ENCODE measurements at places on chromosomes 6 and 20.

DNA sequence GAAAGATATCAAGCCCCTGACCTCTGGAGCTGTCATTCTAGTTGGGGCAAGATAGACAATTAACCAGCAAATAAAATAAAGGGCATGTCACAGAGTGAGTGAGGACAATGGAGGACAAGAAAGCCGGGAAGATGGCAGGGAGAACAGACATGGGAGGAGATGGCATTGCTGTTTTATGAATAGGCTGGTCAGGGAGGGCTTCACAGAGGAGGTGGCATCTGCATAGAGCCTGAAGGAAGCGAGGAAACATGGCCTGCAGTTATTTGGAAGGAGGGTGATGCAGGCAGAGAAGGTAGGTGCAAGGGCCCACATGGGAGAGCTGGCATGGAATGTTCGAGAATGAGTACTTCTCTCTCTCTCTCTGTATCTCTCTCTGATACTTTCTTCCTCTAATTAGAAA lies 63.7 kb downstream of the EFCAB8 start:
- DNase-seq = no peak

DNA sequence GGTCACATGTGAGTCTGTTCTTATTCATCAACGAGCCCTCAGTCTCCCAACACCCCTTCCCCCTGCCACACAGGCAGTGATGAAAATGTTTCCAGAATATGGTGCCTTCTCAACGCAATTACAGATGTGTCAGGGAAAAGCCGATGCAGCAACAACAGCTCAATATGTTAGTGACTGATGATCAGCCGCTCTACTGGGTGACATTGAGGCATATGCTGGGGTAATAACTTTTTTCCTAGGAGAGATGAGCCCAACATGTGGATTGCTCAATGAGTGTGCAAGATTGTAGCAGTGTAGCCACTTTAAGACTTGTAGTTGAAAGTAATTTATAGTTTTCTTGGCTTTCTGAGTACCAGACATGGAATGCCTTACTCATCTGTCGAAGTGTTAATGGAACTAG lies 49.4 kb downstream of the DTD1 start:
- DNase-seq = no peak

DNA sequence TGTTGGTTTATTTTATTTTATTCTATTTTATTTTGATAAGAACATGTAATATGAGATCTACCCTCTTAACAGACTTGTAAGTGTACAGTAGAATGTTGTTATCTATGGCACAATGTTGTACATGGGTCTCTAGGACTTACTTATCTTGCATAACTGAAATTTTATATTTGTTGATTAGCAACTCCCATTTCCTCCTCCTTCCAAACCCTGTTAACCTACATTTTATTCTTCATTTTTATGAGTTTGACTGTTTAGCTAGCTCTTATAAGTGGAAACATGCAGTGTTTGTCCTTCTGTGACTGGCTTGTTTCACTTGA lies 37.9 kb upstream of the BCAS1 start:
- DNase-seq = no peak

DNA sequence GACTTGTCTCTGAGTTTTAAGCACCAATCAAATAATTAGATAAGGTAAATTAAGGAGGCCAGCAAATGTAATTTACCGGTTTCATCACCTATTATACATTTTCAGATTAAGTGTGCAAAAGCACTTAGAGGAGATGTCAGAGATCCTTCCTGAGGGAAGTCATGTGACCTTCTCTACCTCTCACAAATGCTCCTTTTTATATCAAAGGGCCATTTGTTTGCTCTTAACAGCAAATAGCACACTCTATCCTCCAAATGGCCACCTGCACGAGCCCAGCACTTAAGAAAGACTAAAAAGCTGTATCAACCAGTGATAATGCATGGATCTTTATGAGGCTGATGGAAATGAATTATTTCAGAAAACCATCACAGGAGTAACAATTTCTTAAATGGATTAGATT lies 149.4 kb downstream of the ELOVL4 start:
- DNase-seq = no peak

- no peak for DNase-seq
Observed at GRCh38 chr6:3405679-3406078, 51.2 kb downstream of the SLC22A23 start.
